Tibial nerve (tissue), 4 donors: ENCODE measurements at places on chromosomes 4 and X. TPM values are rescaled to one million over a fixed set of nuclear protein-coding genes. Genes with fewer than 3 reads are reported as not detected.

TDO2 gene
- not detected for total RNA-seq

GRCh38 chr4:139596034-139596683, 40.1 kb upstream of the SETD7 start:
- peak; percentile 30 for DNase-seq

GRCh38 chr4:52052475-52052780, 1.3 kb downstream of the SPATA18 start:
- DNase-seq, result no peak

MAGEB1 gene
- not detected for total RNA-seq

GLRB gene
- 1.2 TPM for total RNA-seq

- no peak for DNase-seq
Observed at GRCh38 chr4:42489095-42489494, 91.8 kb downstream of the SHISA3 start.
